ENCODE measurements at places on chromosomes 3 and 15.

GRCh38 chr3:33858131-33858530 lies 59.7 kb downstream of the PDCD6IP start:
- DNase-seq, result no peak

DNA sequence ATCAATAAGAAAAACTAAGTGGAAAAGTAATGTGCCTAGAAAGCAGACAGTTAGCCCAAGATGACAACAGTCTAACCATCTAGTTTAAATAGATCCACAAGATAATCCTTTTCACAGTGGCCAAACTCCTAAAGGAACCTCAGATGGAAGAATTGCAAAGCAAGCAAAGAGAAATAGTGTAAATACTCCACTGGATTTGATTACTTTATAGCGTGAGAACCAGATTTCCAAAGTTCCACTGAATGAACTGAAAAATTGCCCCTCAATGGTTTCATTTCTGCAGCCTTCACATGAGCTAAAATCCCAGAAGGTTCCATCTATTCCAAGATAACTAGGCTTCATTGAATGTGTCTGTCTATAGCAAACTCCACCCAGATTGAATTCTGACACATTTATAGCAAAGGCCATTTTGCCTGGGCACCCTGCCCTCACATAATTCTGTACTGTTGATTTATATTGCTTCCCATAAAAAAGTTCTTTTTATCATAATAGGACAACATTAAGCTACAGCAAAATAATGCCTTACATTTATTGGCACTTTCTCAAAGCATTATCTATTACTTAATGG lies 129.7 kb upstream of the THBS1 start:
- no peak for DNase-seq

- DNase-seq, result no peak
Observed at GRCh38 chr3:126998728-126999127, 15.8 kb downstream of the PLXNA1 start.

DNA sequence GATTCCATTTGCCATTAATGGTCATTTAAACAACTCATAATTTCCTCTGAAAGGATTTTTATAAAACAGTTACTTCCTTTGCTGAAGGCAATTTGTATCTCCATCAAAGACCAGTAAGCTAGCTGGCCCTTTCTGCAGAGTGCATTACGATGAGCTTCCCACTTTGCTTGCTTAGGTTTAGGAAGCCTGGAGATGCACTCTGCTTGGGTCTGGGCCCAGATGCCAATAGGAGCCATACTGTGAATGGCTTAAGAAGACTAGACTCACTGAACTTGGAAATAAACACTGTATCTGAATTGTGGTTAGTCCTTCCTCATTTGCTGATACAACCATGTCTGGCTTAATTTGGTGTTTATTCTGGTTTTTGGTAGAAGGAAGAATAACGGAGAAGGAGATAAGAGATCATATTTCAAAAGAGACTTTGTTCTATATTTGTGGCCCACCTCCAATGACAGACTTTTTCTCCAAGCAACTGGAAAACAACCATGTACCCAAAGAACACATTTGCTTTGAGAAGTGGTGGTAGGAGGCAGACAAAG lies 38.1 kb downstream of the OXNAD1 start:
- DNase-seq, result no peak

GRCh38 chr15:82951472-82952157 lies 905 bp downstream of the HOMER2 start:
- DNase-seq, result no peak

DNA sequence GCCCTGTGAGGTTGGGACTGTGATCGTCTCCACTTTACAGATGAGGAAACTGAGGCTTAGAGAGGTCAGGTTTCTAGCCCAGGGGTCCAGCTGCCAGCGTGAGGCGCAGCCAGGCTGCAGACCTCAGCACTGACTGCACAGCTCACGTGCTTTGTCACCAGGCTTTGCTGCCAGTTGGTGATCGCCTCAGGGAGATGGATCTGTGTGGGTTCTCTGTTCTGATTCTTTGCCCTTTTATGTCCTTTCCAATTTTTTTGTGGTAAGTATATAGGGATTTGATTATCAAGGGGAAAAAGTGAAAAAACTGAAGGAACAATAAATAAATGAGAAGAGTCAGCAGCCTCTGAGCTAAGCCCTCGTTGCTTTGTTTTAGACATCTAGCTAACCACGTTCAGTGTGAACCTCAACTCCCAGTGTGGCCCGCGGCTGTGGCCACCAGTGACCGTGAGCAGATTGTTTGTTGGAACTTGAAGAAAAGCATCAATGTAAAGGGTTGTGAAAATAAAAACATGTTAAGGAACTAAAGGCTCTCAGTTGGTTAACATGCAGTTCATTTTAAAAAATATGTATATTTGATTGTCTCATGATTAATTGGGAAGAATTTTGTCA lies 117.6 kb downstream of the PDE8A start:
- DNase-seq, result no peak

DNA sequence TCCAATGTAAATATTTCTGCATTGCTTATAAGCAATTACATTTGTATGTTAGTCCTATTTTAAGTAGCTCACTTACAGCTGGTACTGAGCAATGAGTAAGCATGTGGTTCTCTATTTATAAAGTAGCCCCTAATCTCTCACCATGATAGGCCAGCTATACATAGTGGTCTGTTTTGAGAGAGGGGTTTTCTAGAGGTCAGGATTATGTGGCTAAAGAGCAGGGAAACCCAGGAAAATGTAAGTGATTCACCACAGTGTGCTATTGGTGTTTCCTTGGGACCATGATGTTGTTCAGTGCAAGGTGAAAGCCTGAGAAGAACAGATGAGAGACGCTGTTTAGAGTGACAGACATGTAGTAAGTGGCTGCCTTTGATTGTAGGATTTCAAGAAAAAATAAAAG lies 26.4 kb downstream of the RBMS3 start:
- DNase-seq, result no peak

DNA sequence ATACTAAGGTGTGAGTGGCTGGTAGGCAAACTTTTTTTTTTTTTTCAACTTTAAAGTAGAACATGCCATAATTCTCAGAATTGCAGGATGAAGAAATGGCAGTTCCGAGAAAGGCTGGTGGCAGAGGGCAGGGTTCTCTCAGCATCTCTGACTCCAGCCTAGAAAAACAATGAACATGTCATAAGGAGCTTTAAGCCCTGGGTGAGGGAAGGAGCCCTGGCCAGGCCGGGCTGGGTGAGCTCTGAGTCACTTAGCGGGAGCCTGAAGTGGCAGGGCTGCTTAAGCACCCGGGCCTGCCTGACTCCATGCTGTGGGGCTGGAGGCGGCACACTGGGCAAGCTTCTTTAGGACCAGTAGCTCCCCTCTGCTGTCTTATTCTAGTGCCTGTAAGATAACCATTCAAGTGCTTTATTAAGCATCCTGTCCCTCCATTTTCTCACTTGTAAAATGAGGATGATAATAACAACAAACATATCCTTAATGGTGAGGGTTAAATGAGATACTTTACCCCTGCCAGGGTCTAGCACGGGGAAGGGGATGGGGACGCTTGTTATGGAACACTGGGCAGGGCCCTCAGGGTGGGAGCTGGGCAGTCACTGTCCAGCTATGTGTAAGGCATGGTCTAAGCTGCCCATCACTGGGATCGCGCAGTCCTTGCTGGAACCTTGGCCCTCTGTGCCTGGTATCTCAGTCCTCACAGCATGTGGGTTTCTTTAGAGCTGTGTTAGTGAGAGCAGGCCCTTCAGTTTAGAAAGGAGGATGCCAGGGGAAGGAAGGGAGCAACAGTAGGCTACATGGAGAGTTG lies 18.4 kb downstream of the SMAD6 start:
- no peak for DNase-seq

- no peak for DNase-seq
Observed at GRCh38 chr3:180278583-180279188, 241.9 kb upstream of the PEX5L start.

GRCh38 chr3:65342084-65342683 lies 654.4 kb upstream of the ADAMTS9 start:
- no peak for DNase-seq

DNA sequence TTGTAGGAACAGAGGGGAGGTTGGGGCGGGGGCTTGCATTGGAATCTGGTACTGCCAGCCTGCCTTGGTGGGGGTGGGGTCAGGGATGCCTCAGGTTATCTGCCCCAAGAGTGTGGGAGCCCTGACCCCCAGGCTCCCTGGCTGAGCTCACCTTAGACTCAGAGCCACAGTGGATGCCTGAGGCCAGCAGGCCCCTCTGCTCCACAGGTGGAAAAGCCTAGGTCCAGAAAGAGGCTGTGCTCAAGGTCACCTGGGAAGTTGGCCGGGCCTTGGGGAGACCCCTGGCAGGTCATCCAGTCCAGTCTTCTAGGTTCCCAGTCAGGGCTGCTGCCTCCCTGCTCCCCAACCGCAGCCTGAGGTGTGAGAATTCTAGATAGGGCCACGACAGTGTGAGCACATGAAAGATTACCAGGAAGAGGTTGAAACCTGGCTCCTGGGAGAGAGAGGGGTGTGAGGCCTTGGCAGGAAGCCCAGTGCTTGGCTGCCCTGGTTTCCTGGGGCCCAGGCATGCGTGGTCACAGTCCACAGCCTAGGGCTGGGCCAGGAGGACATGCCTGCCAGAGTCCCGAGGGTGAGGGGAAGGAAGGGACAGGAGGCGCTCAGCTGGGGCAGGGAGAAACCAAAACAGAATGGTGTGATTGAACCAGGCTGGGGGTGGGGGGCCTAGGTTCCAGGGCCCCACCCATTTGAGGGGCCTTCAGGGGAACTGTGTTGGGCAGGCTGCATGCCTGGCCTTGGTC lies 4.9 kb downstream of the HDAC11 start:
- peak; percentile 27 for DNase-seq

- DNase-seq, result no peak
Observed at GRCh38 chr3:165837058-165837525, at the start of gene BCHE. BCHE (minus strand) TSS chr3:165837423; CDS start chr3:165831033, 6,390 bp downstream.

- no peak for DNase-seq
Observed at GRCh38 chr3:125203731-125204130, 8.8 kb downstream of the SLC12A8 start.

GRCh38 chr3:196440696-196441095 lies 8.5 kb upstream of the UBXN7 start:
- no peak for DNase-seq

GRCh38 chr3:127209155-127209839 lies 16.4 kb downstream of the PRR23E start:
- DNase-seq, result no peak

DNA sequence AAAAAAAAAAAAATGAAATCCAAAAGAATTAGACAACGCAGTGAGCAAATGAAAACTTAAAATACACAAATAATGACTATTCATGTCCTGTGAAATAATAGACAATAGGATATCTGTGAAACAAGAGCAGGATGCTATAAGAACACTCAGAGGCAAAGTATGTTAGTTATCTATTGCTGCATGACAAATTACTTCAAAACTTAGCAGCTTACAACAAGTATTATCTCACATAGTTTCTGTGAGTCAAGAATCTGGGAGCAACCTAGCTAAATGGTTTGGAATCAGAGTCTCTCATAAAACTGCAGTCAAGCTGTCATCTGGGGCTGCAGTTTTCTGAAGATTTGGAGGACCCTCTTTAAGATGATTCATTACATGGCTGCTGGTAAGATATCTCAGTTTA lies 36.5 kb upstream of the ZMAT3 start:
- DNase-seq, result no peak

DNA sequence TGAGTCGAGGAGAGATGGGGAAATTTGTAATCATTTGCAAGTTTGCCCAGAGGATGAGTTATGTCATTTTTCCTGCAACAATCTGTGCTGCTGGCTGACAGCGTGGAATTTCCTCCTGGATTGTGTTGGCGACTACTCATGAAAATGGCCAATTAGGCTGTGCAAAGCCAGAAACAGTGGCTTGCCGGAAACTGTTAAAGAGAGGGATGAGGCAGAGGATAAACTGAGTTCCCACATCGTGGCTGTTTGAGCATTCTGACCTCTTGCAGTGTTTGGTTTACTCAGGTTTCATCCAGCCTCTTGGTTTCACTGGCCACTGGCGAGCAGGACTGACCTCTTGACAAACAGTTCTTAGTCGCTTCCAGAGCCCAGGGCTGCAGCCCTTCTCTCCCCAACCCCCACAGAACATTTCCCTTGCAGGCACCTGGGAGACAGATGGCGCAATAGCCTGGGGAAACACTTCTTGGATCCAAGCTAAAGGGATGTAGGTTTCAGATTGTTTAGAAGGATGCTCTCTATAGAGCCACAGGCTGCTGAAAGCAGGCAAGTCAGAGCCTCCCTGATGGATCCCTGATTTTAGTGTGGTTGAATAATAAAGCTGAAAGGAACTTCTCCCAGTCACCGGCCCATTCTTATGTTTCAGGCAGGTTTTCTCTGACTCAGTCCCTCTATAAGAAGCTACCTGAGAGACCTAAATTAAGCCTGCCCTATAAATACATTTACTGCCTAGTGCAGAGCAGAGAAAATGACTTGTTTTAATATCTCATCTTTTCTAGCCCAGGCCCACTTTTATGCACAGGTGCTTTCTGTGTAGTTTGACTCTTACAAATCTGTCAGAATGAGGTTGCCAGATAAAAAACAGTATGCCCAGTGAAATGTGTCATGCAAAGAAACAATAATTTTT lies 92.8 kb upstream of the UBE2E1 start:
- no peak for DNase-seq

DNA sequence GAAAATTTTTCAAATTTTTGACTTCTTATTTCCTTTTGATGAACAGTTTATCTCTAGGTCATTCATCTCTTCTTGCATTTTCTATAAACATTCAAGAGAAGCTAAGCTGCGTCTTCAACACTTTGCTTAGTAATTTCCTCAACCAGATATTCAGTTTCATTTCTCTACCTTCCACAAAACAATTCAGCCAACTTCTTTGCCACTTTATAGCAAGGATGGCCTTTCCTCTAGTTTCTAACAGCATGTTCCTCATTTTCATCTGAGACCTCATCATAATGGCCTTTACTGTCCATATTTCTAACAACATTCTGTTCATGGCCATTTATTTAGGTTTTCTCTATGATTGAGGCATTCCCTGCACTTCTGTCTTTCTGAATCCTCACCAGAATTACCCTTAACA lies 90.0 kb downstream of the ARIH1 start:
- no peak for DNase-seq

DNA sequence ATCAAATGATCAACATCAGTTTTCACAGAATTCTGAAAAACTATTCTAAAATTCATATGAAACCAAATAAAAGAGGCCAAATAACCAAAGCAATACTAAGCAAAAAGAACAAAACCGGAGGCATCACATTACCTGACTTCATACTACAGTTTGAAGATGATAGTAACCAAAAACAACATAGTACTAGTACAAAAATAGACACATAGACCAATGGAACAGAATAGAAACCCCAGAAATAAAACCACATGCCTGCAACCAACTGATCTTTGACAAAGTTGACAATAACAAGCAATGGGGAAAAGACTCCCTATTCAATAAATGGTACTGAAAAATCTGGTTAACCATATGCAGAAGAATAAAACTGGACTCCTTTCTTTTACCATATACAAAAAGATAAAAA lies 75.7 kb upstream of the FXR1 start:
- DNase-seq, result no peak

Data from CD4-positive, alpha-beta T cell treated with Interleukin-6 at 100 ng/mL for 8 hours (primary cell).